Choroid plexus epithelial cell (primary cell): ENCODE measurements at places on chromosomes 7 and 10.

GRCh38 chr7:127625331-127625730 is 7.4 kb upstream of the PAX4 start:
- DNase-seq, result no peak

DNA sequence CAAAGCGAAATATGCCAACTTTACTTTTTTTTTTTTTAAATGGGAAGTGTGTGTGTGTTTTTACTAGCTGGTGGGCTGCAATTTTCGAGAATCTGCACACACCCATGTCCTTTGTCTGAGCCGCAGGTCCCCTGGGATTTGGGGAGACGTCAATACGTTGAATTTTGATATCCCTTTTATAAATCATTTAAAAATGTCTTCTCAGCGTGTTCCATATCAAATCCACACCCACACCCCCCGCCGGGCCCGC is 404 bp upstream of the FMC1 start:
- no peak for DNase-seq

DNA sequence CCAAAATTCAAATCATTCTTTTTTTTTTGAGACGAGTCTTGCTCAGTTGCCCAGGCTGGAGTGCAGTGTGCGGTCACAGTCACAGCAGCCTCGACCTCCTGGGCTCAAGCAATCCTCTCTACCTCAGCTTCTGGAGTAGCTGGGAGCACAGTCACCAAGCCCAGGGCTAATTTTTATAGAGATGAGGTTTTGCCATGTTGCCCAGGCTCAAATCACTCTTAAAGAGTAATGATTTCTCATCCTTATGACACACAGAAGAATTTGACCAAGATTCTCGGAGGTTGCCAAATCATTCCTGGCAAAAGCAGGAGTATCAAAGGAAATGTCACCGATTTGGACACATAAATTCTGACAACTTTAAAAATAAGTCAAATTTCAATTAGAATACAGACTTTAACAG is 39.1 kb downstream of the SIRT1 start:
- no peak for DNase-seq

GRCh38 chr10:34758447-34758996 is 56.6 kb downstream of the PARD3 start:
- DNase-seq, result peak; percentile 60

- no peak for DNase-seq
These were observed 24.3 kb upstream of the TIAL1 start for GRCh38 chr10:119621078-119621384.

GRCh38 chr10:68155615-68156210 is 46.4 kb downstream of the MYPN start:
- peak; percentile 41 for DNase-seq

- DNase-seq, result no peak
These were observed 95.4 kb downstream of the GRK5 start for GRCh38 chr10:119302591-119303253.

DNA sequence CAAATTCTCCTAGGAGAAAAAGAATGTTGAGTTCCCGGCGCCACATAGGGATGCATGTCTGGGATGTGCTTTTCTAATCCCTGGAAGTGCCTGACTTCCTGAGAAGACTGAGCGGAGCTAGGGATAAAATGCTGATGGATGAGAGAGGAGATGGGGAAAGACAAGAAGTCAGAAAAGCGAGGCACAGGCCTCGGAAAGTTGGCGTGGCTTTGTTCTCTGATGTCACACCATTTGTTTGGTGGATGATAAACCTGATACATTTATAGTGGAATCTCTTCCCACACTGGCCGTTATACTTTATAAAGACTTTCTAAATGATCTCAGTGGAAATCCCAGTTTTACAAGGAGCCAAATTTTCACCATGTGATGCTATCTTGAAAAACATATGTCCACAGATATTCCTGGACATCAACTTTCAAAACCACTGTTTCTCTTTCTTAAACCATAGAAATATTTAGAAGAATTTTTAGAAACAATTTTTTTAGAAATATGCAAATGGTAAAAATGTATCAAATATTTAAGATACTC is 188.8 kb upstream of the SVIL start:
- DNase-seq, result no peak

- DNase-seq, result peak; percentile 60
These were observed 228.7 kb downstream of the FRMD4A start for GRCh38 chr10:14102056-14102455.

DNA sequence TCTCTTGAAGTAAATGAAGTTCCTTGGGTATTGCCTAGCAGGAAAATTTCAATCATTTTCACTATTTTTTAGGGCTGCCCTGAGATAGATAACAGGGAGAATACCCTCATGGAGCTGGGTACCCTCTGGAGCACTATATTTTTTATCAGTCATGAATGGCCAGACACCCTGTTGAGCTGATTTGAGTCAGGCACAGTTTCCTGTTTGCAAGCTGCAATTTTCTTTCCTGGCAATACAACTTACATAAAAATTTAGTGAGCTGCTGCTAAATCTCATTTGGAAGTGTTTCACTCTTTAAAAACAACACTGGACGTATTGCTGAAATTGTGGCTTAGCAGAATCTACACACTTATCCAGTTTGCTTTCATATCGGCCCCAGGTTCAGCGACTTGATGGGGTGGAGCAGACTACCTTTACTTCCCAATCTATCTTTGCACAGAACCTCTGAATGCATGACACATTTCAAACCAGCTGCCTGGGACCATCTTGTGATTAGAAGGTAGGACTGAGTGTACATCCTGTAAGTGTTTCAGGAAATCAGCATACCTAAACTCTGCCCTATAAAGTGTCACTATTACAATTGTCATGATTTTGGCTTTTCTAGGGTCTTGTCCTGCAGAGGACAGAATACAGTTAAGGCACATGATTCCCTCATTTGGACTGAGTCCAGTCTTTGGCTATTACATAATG is 125.7 kb upstream of the FAM3C start:
- DNase-seq, result peak; percentile 46

GRCh38 chr10:79595510-79595909 is 15.2 kb upstream of the SFTPA1 start:
- DNase-seq, result no peak

DNA sequence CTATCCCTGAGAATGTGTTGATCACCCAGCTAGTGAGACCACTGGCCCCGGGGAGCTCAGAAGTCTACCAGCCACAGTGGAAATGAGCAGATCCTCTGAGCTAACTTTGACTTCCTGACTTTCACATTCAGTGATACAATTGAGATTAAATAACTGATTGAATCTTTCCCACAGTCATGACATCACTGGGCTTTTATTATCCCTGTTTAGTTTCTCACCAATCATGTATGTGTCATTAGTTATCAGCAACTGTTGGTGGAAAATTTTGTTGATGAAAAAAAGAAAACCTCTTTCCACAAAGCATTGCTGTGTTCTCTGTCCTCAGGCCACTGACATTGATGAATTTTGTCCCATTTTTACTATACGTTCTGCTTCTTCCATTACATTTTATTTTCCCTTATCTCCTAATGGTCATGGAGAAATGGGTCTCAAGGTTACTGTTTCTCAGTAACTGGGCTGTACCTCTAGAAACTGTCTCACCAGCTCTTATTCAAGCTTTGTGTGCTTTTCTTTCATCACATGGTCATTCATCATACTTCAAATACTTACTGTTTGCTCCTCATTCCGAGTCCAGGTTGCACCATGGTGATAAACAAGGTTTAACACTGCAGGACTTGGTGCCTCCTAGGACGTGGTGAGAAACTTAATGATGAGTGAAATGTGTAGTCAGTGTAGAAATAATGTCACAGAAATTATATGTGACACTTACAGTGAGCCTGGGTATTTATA is 304.7 kb downstream of the CDK14 start:
- peak; percentile 30 for DNase-seq

DNA sequence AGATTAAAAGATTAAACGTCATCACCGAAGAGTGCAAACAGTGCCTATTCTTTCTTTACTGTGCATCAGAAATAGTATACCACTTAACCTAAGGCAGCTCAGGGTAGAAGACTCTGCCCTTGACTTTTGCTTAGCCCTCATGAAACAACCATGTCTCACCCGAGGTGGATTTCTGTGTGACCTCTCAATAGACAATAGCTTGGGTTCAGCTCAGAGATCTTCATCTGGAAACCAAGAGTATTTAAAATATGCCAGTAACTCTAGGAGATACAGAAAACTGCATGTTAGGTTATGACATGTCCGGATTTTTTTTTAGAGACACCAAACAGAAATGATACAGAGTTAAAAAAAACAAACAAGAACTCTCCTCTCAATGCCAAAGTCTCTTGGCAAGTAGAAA is 75.8 kb downstream of the JAZF1 start:
- peak; percentile 32 for DNase-seq

GRCh38 chr10:30701451-30702173 is 72.1 kb upstream of the LYZL2 start:
- DNase-seq, result peak; percentile 85

DNA sequence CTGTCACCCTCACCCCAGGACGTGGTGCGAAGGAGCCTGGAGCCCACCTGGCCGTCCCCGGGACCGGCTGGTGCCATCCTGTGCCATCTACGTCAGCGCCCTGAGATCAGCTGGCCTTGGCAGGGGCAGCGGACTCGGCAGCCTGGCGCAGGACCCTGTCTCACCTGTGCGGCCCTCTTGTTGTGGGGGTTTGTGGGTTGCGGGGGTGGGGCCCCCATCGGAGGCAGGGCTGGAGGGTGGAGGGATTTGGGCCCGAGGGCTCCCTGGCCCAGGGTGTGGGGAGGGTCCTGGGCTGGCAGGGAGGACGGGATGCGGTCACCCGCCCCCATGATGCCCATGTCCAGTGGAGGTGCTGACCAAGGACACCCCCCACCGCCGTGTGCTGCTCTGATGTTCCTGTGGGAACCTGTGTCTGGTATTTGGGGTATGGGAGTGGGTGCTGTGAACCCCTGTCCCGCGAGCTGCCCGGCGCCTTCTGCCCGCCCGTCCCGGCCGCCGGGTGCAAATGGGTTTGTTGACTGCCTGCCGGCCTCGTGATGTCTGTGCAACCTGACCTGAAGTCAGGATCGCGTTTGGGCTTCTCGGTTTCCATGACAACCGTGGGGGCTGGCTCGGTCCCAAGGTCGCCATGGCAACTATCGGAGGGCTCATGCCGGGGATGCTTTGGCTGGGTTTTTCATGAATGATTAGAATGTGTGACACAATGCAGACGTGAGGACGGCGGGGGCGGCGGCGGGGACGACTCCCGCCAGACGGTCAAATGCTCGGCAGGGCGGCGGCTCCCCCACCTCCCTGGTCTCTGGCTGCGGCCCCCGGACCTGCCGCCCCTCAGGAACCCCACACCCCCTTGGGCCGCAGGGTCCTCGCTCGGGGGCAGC is 7.3 kb downstream of the MAFK start:
- DNase-seq, result peak; percentile 99

DNA sequence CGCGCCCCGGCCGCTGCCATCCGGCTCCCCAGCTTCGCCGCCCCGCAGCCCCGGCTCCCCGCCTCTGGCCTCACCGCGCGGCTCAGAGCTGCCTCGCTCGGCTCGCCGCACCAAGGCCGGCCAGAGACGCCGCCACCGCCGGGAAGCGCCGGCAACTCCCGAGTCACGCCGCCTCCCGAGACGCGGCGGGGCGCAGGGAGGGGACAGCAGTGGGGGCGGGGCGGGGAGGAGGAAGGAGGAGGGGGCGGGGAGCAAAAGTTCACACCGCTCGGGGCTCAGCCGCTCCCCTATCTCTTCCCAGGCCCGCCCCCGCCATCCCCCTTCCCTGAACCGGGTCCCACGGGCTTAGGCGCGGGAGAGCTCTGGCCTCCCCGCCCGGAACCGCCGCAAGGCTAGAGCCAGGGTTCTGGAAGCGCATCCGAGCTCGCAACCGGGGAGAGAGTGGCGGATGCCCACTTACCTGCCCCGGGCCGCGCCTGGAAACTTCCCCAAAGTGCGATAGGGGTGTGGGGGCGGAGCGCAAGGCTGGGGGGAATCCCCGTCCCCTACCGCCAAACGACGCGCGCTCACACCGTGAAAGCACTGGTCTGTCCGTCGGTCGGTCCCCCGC is 1.0 kb downstream of the CHST15 start:
- DNase-seq, result no peak

DNA sequence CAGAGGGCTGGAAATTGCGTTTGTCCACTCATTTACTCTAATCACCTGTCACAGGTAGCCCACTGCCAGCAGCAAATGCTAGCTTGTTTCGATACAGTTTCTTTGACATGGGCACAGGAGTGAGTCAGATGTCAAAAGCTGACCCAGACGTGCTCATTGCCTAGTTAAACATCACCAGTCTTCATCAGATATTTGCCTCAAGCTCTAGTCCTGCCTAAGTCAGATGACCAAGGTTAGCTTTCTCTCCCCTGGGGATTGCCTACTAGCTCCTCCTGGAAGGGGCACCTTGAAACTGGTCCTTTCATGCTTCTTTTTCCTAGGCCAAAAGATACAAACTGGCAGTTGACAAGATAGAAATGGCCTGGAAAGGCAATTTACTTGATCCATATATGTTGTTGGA is 35.2 kb downstream of the GPAM start:
- no peak for DNase-seq

DNA sequence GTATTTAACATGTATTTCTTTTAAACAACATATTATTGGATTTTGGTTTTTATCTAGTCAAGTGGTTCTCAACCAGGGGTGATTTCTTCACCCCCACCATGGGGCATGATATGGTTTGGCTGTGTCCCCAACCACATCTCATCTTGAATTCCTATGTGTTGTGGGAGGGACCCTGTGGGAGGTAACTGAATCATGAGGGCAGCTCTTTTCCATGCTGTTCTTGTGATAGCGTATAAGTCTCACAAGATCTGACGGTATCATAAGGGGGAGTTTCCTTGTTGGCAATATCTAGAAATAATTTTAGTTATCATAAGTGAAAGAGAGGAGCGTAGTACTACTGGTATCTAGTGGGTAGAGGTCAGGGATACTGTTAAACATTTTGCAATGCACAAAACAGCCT is 37.6 kb downstream of the TMEM168 start:
- DNase-seq, result peak; percentile 19

GRCh38 chr7:120334475-120334874 is 61.5 kb downstream of the KCND2 start:
- DNase-seq, result no peak

- peak; percentile 8 for DNase-seq
These were observed 87.5 kb upstream of the GATAD1 start for GRCh38 chr7:92359801-92360200.

DNA sequence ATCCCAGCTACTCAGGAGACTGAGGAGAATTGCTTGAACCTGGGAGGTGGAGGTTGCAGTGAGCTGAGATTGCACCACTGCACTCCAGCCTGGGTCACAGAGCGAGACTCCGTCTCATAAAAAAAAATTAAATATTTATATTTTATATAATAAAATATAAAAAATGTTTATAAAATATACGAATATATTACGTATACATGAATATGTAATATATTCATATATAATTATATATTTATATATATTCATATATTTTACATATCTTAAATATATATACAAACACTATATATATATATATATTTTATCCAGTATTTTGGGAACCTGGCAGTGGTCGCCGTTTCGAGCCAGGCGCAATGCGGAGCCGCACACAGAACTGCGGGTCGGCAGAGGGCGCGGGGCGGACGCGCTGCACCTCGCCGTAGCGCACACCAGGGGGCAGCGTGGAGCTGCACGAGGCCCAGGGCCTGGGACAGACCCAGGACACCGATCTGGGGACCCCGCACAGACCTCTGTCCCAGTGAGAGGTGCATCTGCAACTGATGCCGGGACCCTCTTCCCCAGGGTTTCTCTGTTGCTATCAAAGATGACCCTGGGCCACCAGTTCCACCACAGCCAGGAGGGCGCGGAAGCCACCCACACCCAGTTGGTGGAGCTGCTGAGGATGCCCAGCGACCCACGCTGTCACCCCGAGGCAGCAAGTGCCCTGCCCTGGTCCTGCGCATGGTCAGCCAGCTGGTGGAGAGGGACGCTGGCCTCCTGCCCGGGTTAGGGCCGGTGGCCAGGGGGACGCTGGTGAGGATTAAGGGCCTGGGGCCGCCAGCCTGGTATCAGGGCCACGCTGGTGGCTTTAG is 22.7 kb downstream of the AP5Z1 start:
- peak; percentile 33 for DNase-seq

- DNase-seq, result no peak
These were observed 4.6 kb upstream of the SLC13A1 start for GRCh38 chr7:123204206-123204835.
